ENCODE measurements at places on chromosomes 7 and 10. TPM values are rescaled to one million over a fixed set of nuclear protein-coding genes. Genes with fewer than 3 reads are reported as not detected.

METTL27 gene
- total RNA-seq = not detected

ATG9B gene
- 17.5 TPM for total RNA-seq

SPDYE2B gene
- total RNA-seq = not detected

GPR85 gene
- total RNA-seq = 0.31 TPM

STEAP2 gene
- 5.0 TPM for total RNA-seq

DNA sequence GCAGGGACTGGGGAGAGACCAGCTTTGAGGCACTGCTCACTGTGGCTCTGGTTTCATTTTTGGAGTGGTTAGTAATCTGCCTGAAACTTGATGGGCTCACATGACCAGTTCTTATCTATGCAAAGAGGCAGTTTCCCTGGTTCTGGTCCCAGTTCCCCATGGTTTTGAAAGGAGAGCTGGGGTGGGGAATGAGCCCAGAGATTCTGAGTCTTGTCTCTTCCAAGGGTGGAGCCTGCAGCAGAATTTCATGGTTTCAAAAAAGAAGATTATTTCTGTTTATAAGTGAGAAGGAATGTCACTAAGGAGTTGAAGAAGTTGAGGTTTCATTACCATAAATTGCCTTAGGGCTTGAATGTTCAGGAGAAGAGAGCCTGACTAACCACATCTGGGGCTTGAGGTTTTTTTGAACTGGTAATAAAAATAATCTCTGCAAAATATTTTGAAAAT, 190.2 kb upstream of the HABP2 start:
- peak overlapping the region; percentile 35 for H3K27ac ChIP-seq
- no peak overlapping the region for H3K4me3 ChIP-seq
- H3K27me3 ChIP-seq = no peaks in the 10 kb centered on the region
- no peak for DNase-seq

- no peaks in the 10 kb centered on the region for H3K36me3 ChIP-seq
- no peak overlapping the region for H3K4me3 ChIP-seq
- no peaks in the 10 kb centered on the region for H3K4me1 ChIP-seq
- DNase-seq = no peak
- no peaks in the 10 kb centered on the region for H3K27me3 ChIP-seq
Observed at GRCh38 chr7:43105521-43106120, 6.8 kb upstream of the HECW1 start.

GRCh38 chr7:146647445-146647844, 530.8 kb downstream of the CNTNAP2 start:
- no peaks in the 10 kb centered on the region for H3K27me3 ChIP-seq
- no peak overlapping the region for H3K4me3 ChIP-seq
- DNase-seq = no peak
- H3K4me1 ChIP-seq = no peaks in the 10 kb centered on the region
- H3K36me3 ChIP-seq = no peaks in the 10 kb centered on the region

- DNase-seq = no peak
- H3K4me3 ChIP-seq = no peak overlapping the region
- no peak overlapping the region for H3K27ac ChIP-seq
- H3K36me3 ChIP-seq = no peaks in the 10 kb centered on the region
- H3K27me3 ChIP-seq = no peaks in the 10 kb centered on the region
Observed at GRCh38 chr7:151306374-151306773, 35.2 kb upstream of the NUB1 start.

DNA sequence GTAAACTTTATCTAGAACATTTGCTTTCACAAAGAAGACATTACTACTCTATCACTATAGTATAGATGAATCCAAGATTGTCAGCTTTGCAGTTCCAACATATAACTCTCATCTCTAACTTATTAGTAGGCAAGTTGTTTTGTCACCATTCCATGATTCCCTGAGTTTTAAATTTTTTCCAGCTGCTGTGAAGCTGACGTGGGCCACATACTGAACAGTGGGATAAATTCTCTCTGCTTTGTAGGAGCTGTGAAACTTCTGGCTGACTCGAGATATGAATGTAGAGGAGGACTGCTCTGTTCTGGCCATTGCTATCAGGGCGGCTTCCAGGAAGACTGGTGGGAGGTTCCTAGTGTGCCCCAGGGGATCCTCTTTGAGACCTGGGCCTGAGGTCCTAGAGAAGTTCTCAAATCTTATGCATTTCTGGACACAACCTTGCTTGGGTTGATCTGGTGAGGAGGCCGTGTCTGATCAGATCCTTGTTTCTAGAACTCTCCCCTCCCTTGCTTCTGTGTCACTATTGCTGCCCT, 58.0 kb downstream of the LSMEM1 start:
- DNase-seq = no peak
- H3K27me3 ChIP-seq = no peaks in the 10 kb centered on the region
- H3K27ac ChIP-seq = no peak overlapping the region
- no peak overlapping the region for H3K4me3 ChIP-seq
- H3K4me1 ChIP-seq = no peaks in the 10 kb centered on the region
- no peaks in the 10 kb centered on the region for H3K36me3 ChIP-seq

GRCh38 chr10:43817368-43817767, 168.7 kb upstream of the ZNF32 start:
- H3K36me3 ChIP-seq = no peaks in the 10 kb centered on the region
- no peak overlapping the region for H3K4me3 ChIP-seq
- no peak for DNase-seq
